ENCODE measurements at places on chromosomes 12 and 14.

DNA sequence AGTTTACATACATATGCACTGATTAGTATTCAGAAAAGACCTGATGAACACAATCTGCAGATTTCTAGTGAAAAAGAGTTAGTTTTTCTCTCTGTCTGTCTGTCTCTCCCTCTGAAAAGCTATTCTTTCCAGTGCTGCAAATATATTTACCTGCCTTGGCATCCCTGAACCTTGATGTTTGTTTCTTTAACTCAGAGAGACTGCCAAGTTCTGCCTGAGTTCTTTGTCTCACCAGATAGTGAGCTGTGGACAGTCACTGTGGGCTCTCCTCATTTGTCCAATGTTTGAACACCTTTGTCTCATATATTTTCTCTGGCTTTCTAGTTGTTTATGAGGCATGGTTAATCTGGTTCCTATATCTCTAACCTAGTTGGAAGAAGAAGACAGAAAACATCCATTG lies 250.4 kb downstream of the SOX5 start:
- no peak for DNase-seq

GRCh38 chr14:94521375-94522114 lies 12.3 kb upstream of the SERPINA12 start:
- peak; percentile 39 for DNase-seq

DNA sequence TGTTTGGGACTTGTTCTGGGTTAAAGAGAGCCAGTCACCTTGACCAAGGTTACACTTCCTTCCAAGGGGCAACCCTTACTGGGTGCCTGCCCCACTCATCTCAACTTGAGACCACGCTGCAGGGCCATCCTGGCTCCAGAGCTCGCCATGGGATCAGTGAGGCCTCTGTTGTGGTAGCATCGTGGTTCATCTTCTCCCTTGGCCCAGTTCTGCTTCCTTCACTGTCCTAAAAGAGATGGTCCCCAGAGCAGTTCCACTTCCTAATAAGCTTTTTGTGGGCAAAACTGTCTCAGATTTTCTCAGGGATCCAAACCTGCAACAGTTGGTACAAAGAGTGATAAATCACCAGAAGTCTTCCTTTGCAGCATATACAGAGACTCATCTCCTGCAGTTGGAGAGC lies 165.9 kb upstream of the TMEM260 start:
- no peak for DNase-seq

- DNase-seq, result no peak
Measured at GRCh38 chr14:101535701-101536207, 25.5 kb upstream of the DIO3 start.

DNA sequence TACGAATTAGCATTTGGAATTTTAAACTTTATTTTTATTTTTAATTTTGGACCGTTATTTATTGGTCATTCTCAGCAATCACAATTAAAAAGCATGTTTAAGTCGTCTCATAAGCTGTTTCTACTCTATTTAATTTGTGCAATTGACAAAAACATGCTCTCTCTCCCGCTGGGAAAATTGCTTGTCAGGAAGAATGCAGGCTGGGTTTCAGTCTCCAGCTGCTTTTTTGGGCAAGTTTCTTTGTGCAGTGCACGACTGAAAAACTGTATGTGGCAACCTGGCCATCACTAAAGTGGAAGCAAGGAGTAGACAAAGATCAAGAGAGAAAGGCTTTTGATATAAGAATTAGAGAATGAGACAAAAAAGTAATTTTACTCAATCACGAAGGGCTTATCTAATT lies 941.5 kb upstream of the MDGA2 start:
- no peak for DNase-seq

DNA sequence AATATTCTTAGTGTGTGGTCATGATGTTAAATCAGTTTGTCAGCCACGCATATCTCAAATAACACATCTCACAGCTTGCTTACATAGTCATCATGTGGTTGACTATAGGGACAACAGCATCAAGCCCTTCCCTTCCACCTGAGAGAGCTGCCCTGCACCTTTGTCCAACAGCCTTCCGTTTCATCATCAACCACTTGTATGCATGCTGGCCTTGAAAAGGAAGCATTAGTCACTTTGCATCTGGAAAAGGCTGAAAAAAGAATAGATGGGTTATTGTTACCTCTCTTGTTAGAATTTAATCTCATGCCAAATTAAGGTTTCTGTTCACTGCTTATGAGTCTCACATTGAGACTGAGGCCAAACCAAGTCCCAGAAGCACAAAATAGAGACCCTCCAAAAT lies 1586.5 kb upstream of the SEL1L start:
- no peak for DNase-seq

DNA sequence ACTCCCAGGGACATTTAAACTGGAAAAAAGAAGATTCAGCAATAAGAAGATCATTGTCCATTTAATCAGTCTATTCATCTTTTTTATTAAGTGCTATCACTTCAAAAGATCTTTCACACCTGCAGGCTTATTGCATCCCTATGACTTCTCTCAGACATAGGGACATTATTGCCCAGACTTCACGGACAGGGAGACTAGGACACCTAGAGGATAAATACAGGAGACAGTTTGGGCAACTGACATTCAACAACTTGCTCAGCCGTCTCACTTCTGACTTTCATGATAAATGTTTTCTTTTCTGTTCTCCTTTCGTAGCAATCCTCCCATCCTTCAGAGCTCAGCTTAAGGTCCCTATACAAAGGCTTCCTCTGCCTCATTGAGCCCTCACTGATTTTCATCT lies 84.3 kb downstream of the TMEM30B start:
- no peak for DNase-seq

DNA sequence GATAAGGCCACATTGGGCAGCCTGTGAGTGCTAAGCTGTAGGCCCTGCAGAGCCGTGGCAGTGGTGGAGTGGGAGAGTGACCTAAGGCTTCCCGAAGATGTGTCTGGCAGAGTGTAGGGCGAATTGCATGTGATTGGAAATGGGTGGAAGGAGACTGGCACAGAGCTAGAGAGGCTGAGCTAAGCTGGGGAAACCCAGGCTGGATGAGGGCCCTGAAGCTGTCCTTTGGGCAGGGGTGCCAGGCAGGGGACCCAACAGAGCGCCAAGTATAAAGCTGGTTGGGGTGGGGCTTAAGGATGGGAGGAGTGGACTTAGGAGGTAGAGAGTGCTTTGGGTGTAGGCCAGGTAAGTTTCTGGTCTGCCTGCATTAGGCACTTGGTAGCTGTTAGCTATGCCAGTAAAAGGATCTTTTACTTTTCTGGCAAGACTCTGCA lies 47.9 kb downstream of the WDR20 start:
- DNase-seq, result no peak

DNA sequence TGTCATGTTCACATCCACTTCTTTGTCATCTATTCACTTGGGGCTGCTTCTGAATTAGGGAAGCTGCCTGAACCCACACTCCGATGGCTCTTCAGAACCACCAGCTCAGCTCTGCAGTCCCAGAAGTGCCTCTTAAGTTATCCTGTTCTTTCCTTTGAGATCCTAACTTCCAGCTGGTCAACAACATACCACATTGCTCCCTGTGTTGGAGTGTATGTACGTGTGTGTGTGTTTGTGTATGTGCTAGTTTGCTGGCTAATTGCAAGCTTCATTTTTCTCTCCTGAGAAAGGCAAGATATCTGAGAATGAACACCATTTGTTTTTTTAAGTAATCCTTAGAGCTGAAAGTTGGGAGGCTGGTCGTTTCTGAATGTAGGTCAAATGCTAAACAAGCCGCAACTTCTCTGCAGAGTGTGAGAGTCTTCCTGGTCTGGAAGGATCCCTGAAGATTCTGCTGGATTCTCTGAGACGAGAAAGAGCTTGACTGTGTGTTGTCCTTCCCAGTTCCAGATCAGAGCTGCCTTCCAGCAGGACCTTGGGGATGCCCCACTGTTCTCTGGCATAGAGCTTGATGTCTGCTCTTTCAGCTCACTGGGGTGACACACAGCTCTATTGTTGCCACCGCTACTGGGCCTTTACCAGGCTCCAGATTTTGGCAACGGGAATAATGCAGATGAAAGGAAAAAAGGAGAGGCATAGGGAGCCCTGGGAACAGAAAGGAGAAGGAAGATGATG lies 839 bp downstream of the GSG1 start:
- no peak for DNase-seq

- DNase-seq, result no peak
Measured at GRCh38 chr14:20002319-20002718, 356 bp downstream of the OR4Q2 start.

DNA sequence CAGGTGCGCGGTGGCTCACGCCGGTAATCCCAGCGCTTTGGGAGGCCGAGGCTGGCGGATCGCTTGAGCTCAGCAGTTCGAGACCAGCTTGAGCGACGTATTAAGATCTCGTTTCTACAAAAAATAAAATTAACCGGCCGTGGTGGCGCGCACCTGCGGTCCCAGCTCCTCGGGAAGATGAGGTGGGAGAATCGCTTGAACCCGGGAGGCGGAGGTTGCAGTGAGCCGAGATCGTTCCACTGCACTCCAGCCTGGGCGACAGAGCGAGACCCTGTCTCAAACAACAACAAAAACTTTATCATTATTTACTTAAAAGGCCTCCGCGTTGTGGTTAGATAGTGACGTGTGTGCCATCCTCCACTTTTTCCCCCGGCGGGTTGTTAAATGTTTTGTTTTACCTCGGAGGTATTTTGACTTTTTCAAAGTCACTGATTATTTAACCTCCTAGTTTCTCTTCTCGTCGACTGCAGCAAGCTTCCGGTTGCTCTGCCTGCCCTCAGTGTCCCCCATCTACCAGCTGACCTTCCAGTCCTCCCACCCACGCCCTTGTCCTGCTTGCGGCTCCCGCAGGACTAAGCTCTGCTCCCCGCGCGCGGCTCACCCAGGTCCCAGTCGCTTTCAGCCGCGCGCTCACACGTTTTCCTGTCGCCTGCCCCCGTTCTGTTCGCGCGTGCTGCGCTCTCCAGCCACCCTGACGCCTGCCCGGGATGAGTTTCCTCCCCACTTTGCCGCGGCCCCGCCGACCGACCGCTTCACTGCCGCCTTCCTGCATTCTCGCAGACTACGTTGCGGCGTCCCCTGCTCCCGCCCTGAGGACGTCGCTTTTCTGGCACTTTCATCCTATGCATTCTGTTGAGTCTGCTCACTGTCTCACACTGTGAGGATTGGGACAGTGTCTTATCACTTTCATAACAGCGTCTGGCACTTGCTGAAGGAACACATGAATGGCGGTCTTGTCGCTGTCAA lies 1.2 kb upstream of the SCAF11 start:
- peak; percentile 82 for DNase-seq

DNA sequence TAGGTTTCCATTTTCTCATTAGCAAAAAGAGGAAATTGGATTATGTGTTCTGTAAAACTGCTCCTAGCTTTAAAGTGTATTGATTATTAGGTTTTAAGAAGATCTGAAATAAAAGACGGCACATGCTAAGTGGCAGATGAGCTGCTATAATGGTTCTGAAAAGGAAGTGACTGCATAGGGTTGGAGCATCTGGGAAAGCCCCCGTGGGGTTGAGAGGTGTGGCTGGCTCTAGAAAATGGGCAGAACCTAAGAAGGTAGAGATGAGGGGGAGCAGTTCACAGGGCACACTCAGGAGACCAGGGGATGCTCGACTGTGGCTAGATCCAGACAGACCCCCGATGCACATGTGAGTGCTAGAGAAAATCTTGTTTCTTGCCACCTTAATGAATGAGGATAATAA lies 1.9 kb downstream of the IFNG-AS1 start:
- no peak for DNase-seq

DNA sequence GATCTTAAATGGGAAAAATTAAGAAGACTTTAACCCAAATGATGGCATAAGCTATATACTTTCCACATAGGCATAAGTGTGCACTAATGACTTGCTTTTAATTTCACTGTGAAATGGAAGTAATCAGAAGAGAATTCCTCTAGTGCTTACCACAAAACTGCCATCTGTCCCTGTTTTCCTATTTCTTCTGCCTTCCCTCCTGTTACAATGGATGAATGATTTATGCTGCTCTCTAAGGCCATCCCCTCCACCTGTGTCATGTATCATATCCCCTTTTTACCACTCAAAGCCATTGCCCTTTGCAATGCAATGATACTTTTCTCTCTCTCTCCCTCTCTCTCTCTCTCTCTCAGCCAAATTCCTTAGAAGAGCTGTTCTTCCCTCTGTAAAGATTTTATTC lies 109.1 kb downstream of the C12orf50 start:
- DNase-seq, result no peak

DNA sequence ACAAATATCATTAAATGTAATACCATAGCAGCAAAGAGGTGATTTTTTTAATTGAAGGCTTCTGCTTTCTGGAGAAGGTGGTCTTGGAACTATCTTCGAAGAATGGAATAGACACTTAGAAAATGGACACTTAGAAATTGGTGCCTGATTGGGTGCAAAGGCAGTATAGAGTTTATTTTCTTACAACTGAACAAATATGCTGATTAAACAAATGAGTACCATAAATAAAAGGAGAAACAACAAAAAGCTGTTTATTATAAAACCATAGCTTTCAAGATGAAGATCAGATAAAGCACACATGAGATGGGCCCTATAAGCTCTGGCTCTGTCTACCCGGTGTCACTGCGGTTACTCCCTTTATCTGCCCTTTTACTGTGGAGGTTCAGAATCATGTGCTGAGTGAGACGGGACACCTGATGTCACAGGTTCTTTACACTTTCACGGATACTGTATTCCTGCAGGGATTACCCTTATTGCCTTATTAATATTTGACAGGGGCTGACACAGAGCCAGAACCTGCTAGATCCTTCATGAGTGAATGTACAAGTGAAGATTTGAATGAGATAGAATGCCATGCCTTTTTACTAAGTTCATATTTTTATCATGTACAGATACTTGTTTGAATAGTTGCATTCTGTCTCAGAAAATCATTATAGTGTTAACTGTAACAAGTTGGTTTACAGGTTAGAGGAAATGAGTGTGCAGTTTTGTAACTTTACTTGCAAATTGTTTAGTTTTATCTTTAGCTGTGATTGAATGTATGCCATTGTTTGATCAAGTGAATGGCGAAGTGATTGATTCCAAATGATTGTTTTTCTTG lies 477.5 kb upstream of the RGS6 start:
- no peak for DNase-seq

DNA sequence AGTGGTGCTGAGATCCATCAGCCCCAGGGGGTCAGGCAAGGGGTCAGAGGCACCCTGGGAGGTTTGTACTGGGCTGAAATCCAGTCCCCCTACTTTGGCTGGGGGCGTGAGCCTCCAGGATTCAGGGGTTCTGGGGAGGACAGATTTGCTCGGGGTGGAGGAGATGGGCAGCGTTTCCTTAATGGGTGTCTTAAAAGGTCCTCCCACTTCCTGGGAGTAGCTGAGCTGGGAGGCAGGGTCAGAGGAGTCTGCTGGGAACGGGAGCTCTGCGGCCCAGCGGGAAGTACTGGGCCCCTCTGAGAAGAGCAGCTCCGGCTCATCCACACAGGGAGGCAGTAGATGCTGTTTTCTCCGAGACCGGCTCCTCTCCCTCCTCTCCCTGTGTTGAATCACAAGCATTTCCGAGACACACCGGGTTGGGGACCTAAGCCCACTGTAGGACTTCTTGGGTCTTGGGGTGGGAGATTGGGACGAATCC lies 2.1 kb upstream of the TEX52 start:
- DNase-seq, result no peak

GRCh38 chr14:66483322-66483721 lies 2.8 kb upstream of the CCDC196 start:
- DNase-seq, result peak; percentile 78

- no peak for DNase-seq
Measured at GRCh38 chr12:47766502-47767215, 6.4 kb upstream of the SLC48A1 start.

GRCh38 chr12:109693653-109694600 lies 19.7 kb upstream of the FAM222A start:
- no peak for DNase-seq

GRCh38 chr12:94712815-94713515 lies 62.6 kb upstream of the TMCC3 start:
- peak; percentile 64 for DNase-seq

Data from left lobe of liver (tissue), 2 donors.